ENCODE measurements at places on chromosomes 12 and 14. TPM values are rescaled to one million over a fixed set of nuclear protein-coding genes. Genes with fewer than 3 reads are reported as not detected.

- peak; percentile 57 for DNase-seq
Measured at GRCh38 chr12:117671734-117672133, 297.1 kb downstream of the KSR2 start.

DNA sequence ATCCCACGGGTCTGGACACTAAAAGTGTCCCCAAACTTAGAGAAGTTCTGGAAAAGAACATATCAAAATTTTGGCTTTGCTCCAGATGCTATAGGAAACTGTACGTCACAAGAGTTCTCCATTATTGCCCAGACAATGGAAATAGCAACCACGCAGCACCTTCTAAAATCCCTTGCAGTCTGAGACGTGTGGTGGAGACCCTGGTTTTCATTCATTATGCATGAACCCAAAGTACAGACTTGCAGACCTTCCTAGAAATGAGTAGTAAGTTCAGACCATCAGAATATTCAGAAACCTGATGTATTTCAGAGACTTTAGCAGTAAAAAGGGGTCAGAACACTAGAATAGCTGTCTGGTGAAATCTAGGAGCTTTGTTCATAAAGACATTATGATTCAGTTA, 50.0 kb upstream of the BCL2L14 start:
- DNase-seq: no peak

The CLEC4A gene
- not detected for total RNA-seq

GRCh38 chr12:91923864-91924263, 221.8 kb downstream of the BTG1 start:
- no peak for DNase-seq

- no peak for DNase-seq
Measured at GRCh38 chr14:28061006-28061405, 705.6 kb upstream of the FOXG1 start.

- DNase-seq: peak; percentile 81
Measured at GRCh38 chr14:75864352-75864751, 117.4 kb downstream of the TGFB3 start.

The ASPG gene
- not detected for total RNA-seq

DNA sequence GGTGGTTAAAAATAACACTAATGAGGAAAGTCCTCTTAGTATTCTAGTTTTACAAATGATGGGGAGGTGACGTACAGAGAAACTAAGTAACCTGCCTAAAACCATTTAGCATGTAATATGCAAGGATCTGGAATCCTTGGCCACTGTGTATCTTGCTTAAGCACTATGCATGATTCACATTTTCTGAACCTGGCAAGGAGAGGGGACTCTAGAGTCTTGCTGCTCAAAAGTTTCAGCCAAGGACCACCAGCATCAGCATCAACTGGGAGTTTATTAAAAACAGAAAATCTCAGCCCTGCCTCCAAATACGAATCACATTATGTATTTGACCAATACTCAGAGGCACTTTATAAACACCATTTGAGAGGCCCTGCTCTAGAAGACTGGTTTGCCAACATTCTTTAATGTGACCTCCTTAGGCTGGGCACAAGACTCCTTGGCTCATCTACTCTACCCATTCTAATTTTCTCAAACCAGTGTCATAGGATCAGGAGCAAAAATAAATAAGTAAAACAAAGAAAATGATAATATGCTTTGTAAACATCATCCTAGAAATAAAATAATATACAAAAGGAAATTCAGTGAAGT, 52.9 kb downstream of the ABCC9 start:
- DNase-seq: no peak

DNA sequence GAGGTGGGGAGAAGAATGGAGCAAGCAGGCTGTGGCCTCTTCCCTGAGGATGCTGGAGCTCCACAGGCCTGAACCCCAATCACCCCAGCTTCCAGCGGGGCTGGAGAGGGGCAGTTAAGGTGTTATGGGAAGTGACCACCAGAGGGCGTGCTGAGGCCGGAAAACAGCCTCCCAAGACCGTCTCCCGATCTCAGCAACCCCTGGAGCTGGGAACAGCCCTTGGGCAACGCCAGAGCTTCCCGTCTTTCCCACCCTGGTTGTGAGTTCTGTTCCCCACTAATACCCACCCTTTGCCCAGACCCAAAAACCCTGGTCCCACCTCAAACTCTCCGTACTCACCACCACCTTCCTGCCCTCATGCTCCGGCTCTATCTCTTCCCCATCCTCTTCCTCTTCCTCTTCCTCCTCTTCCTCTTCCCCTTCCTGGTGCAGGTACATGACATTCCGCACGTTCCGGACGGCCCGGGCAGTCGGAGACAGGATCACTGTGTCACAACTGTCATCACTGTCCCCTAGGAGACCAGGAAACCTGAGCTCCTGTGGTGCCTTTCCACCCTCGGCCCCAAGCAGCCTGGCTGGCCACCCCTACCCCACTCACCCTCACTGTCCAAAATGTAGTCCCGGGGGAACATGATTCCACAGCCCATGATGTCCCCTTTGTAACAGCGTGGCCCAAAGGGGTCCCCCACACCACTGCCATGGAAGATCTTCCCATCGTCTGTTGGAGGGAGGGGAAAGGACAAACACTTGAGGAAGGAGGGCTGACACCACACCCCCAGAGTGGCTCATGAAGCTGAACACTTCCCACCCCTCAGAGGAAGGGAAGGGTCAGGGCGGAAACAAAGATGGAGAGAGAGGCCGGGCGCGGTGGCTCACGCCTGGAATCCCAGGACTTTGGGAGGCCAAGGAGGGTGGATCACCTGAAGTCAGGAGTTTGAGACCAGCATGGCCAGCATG, 12.9 kb downstream of the SPRYD3 start:
- DNase-seq: peak; percentile 89

DNA sequence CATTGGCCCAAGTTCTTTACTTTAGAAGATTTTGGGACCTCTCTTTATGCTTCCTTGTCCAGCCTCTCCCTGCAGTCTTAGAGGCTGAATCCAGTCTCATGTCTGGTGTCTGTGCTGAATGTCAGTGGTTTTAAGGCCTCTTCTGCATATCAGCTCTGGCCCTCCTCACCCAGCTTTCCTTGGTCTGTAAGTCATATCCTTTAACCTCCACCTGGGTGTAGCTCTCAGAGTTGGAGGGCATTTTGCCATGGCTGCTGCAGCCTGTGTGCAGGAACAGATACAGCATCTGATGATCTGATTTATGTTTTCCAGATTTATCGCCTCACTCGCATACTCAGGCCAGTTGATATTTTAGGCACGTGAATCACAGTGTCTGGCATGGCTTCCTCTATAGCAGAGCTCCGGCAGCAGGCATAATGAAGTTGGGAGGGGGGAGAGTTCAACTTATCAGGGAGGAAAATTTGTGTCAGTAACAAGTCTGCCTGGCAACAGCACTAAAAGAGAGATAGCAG, 335.0 kb downstream of the PCNX1 start:
- DNase-seq: peak; percentile 89

- DNase-seq: peak; percentile 35
Measured at GRCh38 chr14:103362780-103363179, 22.4 kb upstream of the MARK3 start.

DNA sequence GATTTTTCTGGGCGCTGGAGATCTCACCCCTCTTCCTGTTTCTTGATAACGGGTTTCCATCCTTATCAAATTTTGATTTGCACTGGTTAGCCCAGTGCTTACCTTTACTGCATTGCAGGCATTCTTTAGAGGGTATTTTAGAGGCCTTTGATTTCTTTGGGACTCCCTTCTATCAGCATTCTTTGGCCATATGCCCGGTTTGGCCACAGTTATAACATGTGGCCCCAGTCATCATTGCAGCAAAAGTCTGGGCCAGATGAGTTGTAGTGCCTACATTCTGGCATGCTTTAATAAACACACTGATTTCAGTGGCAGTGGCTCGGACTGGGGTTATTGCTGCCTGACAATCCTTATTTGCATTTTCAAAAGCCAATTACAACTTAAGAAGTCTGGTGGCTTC, 82.3 kb downstream of the KCNMB4 start:
- peak; percentile 8 for DNase-seq

The KLRF1 gene
- total RNA-seq: not detected

The HDAC7 gene
- 62.9 TPM for total RNA-seq

The PTPN21 gene
- 13.3 TPM for total RNA-seq

- peak; percentile 58 for DNase-seq
Measured at GRCh38 chr12:105289114-105289904, 41.2 kb upstream of the C12orf75 start.

DNA sequence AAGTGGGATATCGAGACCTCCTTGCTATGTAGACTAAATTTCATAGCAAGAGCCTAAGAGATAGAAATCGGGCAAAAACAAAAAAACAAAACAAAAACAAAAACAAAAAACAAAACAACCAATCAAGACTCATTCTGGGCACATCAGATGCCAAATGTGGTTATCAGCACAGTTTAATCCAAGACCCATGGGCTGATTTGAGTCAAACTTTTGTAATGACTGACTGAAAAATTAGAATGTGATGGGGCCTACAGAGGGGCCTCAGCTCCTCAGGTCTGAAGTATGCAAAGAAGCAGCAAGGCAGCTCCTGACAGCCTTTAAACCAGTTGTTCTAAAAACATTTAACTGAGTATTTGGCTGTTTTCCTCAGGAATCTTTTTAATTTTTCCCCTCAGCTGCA, 49.3 kb downstream of the SLC4A8 start:
- DNase-seq: no peak

DNA sequence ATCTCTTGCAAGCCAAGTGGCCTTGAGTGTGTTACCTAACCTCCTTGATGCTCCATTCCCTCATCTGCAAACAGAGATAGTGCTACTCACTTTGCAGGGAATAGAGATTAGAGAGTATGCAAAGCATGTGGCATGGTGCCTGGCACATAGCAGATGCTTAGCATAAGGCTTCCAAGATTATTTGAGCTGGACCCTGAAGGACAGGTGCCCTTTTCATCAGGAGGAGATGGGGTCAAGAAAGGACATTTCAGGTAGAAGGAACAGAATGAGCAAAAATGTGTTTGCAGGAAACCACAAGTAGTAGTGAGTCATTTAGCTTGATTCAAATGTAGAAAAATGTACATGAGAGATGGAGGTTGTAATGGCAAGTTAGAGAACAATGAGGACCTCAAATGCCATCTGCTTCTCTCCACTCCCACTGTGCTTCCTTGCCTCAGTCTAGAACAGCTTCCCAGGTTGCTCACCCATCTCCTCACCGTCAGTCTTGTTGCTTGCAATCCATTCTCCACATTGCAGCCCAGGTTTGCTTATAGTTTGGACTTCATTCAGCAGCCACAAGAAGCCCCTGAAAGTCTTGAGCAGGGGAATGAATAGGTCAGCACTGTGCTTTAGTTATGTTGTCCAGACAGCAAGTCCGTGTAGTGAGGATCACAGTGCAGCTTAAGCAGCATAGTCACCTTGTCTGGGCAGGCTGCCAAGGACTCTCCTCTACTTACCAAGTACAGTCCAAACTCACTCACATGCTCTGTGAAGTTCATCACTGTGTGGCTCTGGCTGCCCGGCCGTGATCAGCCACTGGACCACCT, 536.3 kb upstream of the CCDC196 start:
- peak; percentile 46 for DNase-seq

DNA sequence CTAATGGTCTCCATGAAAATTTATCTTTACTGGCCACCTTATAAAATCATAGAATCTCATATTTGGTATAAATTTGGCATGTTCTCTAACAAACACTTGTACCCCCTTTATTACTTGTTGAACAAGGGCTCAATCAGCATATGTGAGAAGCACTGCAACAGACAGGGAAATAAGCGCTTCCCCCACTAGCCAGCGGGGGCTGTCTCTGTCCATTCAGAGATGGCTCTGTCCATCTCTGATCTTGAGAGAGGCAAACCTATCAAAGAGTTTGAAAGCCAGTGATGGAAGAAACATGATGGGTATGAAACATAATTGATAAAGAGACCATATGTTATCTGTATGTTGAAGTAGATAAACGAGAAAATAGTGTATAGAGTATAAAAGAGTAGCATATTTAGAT, 326.8 kb downstream of the PDZRN4 start:
- no peak for DNase-seq

The GPR135 gene
- total RNA-seq: 2.6 TPM

The KLRG1 gene
- not detected for total RNA-seq

DNA sequence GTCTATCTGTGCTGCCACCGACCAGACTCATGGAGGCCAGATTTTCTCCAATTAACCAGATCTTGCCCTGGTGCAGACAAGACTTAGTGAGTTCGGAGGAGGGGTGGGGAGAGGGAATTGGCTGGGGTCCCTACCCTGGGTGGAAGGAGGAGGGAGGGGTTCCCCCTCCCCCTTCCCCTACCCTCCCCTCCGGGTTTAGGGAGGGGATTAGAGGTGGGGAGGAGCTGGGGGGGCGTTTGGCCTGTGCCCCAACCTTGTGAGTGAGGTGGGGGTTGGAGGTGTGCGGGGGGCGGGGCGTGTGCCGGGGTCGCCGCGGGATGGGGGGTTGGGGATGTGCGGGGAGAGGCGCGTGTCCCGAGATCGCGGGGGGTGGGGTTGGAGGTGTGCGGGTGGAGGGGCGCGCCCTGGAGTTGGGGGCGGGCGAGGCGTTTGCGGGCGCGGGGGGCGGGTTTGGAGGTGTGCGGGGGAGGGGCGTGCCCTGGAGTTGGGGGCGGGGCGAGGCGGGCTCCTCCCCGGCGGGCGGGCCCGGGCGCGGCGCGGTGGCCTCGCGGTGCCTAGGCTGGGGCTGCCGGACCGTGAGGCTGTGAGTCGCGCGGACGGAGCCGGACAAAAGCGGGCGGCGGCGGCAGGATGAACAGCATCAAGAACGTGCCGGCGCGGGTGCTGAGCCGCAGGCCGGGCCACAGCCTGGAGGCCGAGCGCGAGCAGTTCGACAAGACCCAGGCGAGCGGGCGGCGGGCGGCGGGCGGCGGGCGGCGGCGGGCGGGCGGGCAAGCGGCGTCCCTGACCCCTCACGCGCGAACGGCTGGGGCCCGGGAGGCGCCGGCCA, at the start of gene HIP1R:
TSS of gene HIP1R (plus strand) at position 537 of the 829 bp plus-strand sequence. CDS start at position 631, 94 bp downstream.
- peak; percentile 61 for DNase-seq
